ENCODE measurements at places on chromosomes 1 and 21.

DNA sequence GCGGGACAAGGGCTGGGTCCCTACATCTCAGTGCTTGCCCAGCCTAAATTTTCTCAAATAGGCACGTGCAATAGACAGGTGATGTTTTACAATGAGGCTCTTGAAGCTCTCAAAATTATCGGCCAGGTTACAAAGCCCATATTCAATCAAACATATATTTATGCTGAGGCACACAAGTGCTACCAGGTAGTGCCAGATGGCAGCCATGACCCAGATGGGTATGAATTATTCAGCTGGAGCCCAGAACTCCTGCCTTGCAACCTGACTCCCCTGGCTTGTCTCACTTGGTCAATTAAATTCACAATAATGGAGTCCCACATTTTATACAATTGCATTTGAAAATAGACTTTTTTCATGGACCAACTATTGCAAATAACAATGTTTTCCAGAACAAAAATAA lies 12.3 kb upstream of the ADAM30 start:
- DNase-seq, result no peak

- DNase-seq, result no peak
Observed at GRCh38 chr1:153636312-153636711, 2.4 kb downstream of the CHTOP start.

DNA sequence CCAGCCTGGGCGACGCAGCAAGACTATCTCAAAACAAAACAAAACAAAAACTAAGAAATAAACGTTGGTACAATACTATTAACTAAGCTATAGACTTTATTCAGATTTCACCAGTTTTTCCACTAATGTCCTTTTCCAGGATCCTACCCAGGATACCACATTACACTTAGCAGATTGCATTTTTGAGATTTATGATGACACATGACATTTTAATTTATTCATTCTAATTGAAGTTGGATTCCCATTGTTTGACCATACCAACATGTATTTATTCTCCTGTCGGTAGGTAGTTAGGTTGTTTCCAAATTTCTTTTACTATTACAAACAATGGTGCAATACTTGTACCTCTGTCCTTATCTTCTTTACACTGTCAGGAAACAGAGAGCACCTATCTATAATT lies 6.8 kb upstream of the KLF17 start:
- no peak for DNase-seq

- no peak for DNase-seq
Observed at GRCh38 chr1:17731460-17731859, 23.7 kb upstream of the ACTL8 start.

DNA sequence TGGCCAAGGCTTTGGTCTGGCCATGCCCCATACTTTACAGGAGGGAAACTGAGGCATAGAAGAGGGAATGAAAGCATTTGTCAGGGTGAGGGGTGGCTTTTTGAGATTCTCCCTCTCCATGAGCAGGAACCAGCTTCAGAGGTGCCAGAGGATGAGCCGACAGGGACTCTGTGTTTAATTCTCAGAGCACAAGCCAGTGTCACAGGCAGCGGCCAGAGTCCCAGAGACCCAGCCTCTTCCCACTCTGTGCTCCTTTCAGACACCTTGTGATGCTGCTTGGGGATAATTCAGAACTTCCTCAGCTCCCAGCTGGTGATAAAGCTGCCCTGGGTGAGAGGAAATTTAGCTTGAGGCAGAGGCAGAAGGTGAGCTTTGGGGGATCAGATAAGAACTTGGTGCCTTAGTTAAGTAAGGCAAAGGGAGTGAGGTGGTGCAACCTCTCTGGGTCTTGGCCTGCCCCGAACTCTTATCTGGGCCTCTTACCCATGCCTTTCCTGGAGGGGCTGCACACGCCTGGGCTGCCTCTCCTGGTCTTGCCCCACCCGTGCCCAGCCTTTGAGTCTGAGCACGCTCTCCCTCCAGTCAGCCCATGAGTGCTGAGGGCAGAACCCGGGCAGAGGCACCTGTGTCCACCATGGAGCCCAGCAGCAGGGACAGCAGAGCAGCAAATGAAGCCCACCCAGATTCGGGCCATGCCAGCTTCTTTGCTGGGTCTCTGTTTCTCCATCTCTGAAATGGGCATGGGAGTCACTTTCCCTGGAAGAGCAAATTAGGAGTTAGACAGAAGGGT lies 175.6 kb upstream of the C1orf174 start:
- no peak for DNase-seq

- DNase-seq, result no peak
Observed at GRCh38 chr1:47611992-47612391, 174.1 kb downstream of the FOXD2 start.

- DNase-seq, result no peak
Observed at GRCh38 chr1:93766451-93766850, 84.8 kb upstream of the BCAR3 start.

DNA sequence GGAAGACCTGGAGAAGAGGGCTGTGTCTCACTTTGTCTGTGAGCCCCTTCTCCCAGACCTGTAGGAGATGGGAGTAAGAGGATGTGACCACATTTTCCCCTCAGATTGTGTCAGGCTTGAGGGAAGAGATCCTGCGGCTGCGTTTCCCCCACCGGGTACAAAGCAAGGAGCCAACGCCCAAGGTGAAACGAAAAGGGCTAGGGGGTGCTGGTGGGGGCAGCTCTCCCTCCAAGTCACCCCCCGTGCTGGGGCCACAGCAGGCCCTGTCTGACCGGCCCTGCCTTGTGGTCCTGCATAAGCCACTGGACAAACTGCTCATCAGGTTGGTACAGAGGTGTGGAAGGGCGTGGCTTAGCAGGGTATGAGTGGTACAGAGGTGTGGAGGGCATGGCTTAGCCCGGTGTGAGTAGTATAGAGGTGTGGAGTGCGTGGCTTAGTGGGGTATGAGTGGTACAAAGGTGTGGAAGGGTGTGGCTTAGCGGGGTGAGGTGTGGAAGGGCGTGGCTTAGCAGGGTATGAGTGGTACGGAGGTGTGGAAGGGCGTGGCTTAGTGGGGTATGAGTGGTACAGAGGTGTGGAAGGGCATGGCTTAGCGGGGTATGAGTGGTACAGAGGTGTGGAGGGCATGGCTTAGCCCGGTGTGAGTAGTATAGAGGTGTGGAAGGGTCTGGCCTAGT lies 30.6 kb downstream of the HYI start:
- no peak for DNase-seq

- no peak for DNase-seq
Observed at GRCh38 chr1:10451287-10451686, 1.5 kb downstream of the CORT start.

GRCh38 chr21:45153358-45154318 lies 79.3 kb downstream of the ADARB1 start:
- no peak for DNase-seq

GRCh38 chr1:35615440-35615839 lies 25.9 kb downstream of the PSMB2 start:
- DNase-seq, result no peak

DNA sequence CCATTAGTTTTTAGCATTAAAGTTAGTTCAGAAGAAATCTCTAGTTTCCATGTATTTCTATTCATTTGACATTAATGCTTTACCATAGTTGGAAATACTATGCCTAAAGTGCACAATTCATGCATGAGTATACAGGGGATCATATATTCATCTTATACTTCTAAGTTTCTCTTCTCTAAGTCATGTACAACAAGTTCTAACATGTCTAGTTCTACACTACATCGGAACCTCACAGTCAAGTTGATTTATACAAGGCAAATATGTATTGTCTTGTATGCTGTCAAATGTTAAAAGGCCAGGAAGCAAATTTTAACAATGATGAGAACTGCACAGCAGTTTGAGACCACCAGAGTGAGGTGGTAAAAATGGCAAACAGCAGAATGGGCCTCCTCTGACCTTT lies 22.9 kb upstream of the MOB3C start:
- no peak for DNase-seq

DNA sequence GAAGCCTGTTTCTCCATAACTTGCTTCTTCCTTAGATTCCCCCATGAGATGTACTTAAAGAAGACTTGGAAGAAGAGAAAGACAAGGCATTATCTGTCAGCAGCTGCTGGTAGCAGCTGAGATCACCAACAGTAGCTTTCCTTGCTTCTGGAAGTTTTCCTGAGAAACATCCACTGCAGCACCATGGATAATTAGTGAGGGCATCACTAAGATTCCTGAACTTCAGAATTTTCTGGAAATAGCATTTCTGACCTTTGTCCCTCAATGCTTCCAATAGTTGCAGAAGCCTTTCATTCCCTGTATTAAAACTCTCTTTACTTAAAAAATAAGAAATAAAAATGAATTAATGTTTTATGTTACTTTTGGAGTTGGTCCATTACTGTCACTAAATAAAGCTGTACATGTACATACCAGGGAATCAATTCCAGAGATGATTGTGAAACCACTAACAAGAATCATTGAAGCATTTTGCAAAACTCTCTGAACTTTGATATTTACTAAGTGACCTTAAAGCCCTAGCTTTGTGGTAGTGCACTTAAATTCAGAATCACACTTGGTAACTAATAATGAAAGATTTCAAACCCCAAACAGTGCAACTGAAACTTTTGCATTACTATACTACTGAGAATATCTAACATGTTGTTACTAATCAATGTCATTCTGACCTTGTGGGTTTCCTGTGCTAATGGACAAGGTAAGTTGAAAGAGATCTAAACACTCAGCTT lies at the start of gene CFHR4:
Gene CFHR4 (plus strand): TSS at position 538 of the 725 bp plus-strand sequence. CDS start 99 bp downstream, at position 637.
- no peak for DNase-seq

DNA sequence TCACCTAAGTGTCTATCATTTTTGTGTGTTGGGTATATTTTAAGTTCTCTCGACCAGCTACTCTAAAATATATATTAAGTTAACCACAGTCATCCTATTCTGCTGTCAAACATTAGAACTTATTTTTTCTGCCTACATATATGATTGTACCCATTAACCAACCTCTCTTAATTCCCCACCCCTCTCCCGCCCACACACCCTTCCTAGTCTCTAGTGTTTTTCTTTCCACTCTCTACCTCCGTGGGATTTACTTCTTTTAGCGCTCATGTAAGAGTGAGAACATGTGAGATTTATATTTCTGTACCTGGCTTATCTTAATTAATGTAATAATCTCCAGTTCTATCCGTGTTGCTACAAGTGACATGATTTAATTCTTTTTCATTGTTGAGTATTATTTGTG lies 26.6 kb downstream of the KCNK2 start:
- no peak for DNase-seq

- DNase-seq, result peak; percentile 67
Observed at GRCh38 chr21:45478115-45478801, 64.0 kb downstream of the SLC19A1 start.

DNA sequence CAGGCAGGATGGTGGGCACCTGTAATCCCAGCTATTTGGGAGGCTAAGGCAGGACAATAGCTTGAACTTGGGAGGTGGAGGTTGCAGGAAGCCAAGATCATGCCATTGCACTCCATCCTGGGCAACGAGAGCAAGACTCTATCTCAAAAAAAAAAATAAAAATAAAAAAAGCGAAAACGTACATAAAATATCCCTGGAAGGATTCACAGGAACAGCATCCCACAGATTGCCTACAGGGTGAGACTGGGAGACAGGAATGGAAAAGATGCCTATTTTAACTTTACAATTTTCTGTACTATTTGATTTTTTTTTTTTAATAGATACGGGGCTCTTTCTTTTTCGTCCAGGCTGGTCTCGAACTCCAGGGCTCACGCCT lies 604 bp upstream of the NBPF3 start:
- no peak for DNase-seq

DNA sequence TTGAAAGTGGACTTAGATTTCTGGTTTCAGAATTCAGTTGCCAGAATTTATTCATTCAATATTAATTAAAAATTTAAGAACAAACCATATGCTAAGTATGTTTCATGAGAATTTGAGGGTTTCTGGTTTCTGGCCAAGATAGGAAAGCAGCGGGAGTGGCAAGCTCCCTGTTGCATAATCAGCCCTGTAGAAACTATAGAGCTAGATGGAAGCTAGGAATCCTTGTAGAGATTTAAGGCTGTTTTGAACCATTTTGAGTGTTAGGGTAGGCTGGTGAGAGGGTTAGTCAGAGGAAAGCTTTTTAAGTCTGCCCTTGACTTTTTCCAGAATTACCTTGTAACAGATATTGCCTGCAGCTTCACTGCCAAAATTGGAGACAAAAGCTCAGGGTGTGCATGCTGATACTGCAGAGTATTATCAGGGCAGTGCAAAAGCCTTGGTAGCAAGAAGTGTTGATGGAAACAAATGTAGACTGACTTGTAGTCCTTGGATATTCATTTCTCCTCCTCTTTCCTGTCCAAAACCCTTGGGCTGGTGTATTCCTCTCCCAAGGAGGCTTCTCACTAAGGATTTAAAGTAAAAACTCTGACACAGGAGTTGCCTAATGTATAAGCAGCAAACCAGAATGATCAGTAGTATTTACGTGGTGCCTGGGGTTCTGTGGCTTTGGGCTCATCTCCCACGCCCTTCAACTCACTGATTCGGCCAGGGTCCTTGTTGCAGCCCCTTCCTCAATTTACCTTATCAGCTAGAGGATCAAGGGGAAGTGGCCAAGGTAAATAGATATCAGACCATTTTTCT lies 12.6 kb upstream of the GIPC2 start:
- no peak for DNase-seq

DNA sequence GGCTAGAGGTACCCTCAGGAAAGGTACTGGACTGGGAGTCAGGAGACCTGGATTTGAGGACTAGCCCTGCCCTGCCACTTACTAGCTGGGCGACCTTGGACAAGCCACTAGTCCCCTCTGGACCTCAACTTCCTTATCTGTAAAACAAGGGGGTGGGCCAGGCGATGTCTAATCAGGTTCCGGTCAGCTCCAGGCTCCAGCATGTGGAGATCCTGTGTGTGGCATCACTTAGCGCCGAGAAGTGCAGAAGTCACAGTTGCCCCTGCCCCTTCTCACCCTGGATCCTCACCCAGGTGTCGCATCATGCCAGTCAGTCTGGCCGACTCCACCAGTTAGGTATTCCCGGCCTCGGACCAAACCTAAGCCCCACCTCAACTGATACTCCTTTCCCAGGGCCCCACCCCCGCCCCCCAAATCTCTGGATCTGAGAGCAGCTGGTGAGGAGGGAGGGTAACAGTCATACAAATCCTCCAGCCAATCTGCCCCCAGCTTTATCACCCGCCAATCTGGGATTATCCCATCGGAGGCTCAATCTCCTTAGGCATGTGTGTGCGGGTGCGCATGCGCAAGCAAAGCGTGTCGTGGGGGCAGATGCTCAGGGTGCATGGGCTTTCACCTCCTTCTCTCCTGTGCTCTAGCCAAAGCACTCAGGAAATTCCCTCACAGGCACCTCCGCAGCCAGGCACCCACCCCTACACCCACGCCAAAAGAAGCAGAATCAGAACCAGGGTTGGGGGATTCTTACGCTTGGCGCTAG lies 5.4 kb downstream of the CELF3 start:
- no peak for DNase-seq

DNA sequence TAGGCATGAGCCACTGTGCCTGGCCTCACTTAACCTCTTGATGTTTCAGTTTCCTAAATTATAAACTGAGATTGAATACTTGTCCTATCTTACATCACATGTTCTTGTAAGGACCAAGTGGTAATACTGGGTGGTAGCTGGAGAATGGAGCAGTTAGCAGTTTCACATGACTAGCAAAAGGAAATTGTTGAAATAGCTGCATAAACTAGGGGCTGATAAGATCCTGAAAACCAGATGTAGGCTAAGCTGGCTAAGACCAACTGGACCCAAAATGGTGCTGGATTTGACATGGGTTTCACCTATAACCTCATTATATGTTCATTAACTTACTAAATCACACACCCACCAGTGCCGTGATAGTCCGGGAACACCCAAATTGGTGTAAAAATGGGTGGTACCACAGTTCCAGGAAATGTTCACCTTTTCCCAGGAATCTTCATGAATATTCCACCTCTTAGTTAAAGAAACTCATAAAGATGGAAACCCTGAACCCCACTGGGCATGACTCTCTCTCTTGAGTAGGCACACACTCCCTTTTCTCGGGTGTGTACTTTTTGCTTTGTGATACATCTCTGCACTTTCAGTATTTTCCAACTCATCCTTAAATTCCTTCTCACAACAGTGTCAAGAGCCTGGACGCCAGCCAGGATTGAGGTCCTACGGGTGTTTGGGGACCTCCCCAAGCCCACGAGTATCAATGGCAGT lies at the start of gene PAPPA2:
Gene PAPPA2 (plus strand): TSS at position 502 of the 705 bp plus-strand sequence. CDS start 93,148 bp downstream, outside the sequence.
- no peak for DNase-seq
